HCEC 1CT (cell line): ENCODE measurements at places on chromosomes 11 and 22.

- DNase-seq = no peak
Observed at GRCh38 chr11:34149786-34150185, 44.4 kb downstream of the NAT10 start.

DNA sequence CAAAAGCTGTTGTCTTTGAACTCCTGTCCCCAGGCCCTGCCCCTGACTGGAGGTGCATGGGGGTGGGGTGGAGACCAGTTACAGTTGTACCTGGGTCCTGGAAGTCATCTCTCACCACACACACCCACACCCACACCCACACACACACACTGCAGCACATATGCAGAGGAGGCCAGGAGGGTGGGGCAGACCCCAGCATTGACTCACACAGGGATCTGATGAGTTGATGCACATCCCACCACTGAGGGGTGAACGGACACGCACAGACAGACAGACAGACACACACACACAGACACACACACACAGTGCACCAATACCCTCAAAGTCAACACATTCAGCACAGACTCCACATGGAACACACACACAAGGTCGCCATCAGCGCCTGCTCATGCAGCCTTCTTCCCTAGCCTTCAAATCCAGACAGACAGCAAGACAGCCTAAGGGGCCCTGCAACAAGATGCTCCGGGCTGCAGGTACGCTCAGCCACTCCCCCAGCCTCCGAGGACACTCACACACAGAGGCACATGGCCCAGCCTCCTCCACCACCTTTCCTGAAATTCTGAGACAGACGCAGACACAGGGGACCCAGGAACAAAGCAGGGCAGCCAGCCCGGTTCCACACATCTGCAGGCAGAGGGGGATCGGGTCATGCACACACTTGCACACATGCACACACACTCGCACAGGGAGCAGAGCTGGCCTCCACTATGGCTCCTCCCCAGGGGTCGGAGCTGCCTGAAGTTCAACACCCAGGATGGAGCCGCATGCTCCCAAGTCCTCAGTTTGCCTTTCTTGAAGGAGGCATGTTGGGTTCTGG is 26.5 kb downstream of the SYT7 start:
- DNase-seq = no peak

GRCh38 chr11:127157225-127157624 is 156.7 kb upstream of the KIRREL3 start:
- no peak for DNase-seq

- no peak for DNase-seq
Observed at GRCh38 chr11:31877083-31877482, 66.0 kb upstream of the PAX6 start.

DNA sequence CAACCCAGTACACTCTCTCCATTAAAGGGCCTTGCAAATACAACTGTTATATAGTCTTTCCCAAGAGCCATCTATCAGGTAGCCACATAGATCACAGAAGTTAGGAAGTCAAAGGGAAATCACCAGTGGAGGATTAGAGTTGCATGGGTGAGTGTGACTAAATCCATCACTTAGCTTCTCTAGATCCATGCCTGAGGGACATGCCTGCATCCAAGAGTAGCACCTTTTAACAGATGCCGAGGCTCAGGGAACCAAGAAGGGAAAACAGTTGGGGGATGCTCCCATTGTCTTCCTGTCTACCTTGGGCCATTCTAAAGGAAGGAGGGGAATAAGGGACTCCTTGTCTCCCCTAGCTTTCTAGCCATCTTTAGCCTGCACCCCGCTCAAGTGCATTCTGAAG is 77.9 kb downstream of the XRRA1 start:
- no peak for DNase-seq

- DNase-seq = no peak
Observed at GRCh38 chr11:112097734-112098528, 11.3 kb downstream of the SDHD start.

GRCh38 chr11:133928628-133929059 is 28.1 kb downstream of the IGSF9B start:
- DNase-seq = no peak
